AG04449 (cell line): ENCODE measurements at places on chromosomes 12 and 14.

GRCh38 chr12:10529603-10530002 is 23.9 kb downstream of the EIF2S3B start:
- DNase-seq, result no peak

DNA sequence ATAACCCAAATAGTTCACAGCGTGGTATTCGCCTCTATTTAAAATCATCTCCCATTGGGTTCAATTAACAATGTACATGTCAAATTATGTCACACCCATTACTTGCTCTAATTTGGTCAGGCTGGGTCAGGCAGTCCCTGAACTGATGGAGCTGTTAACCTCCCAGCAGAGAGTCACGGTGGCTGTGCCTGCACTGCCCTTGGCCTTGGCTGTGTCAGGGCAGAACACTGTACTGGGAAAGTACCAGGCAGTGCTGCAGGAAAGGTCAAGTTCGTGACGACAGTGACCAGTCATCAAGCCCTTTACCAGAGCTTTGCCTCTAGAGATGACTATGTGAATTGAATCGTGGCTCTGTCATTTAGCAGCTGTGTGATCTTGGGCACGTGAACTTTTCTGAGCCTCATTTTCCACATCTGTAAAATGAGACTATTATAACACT is 100.0 kb downstream of the ARF6 start:
- no peak for DNase-seq

- DNase-seq, result no peak
Measured at GRCh38 chr12:89877136-89877535, 168.5 kb upstream of the ATP2B1 start.

- no peak for DNase-seq
Measured at GRCh38 chr12:102883204-102883799, 33.7 kb downstream of the PAH start.

DNA sequence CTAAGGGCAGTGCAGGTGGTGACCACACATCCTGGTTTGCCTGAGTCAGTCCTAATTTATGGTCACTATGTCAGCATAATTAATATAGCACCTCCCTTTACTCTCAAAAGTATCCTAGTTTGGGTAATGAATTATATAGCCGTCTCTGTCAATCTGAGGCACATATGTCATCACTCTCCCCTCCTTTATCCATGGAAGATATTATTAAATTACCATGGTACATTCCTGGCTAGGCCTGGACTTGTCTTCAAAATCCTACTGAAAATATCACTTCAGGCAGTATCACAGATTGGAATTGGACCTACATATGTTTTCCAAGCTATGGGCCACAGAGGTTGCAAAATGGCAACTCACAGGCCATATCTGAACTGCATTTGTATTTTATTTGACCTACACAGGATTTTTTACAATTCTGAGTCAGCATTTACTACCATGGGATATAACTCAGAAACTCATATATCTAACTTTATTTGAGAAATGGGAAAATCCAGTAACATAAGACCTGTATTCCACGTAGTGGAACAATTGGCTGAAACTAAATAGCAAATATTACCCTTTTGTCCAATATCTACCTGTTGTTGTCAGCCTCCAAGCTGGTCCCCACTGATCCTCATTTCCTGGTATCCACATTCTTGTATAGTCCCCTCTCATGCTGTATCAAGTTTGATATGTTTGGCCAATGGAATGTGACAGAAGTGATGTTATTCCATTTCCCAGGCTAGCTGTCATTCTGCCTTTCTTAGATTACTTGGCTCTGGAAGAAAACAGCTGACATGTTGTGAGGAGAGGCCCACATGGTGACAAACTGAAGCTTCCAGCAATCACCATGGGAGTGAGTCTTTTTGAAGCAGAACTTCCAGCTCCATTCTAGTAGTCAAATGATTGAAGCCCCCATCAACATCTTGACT is 102.5 kb upstream of the MDM1 start:
- DNase-seq, result no peak
